ENCODE measurements at places on chromosomes 6 and 20. TPM values are rescaled to one million over a fixed set of nuclear protein-coding genes. Genes with fewer than 3 reads are reported as not detected.

GRCh38 chr6:142008016-142008735, 124.5 kb upstream of the GJE1 start:
- no peak for DNase-seq

- DNase-seq = no peak
These were observed 501.8 kb upstream of the SULF2 start for GRCh38 chr20:48287021-48287494.

The LRRC73 gene
- 0.16 TPM for polyA plus RNA-seq

The LRRN4 gene
- polyA plus RNA-seq = 0.02 TPM

The PCED1A gene
- polyA plus RNA-seq = 19.7 TPM

DNA sequence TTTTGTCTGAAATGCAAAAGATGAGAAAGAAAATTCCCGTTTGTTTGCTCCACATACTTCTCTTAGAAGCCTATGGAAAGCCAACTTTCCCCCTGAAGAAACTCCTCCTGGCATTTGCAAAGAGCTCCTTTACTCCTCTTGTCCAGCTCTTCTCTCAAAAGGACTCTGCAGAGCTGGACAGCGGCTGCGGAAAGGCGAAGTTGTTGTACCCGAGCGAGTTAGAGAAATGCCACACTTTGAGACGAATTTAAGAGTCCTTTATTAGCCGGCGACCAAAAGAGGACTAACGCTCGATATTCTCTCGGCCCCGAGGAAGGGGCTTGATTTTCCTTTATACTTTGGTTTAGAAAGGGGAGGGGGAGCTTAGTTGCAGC, 157.8 kb downstream of the TRIM27 start:
- DNase-seq = no peak

- DNase-seq = no peak
These were observed 346.0 kb upstream of the KCNQ5 start for GRCh38 chr6:72275888-72276287.

DNA sequence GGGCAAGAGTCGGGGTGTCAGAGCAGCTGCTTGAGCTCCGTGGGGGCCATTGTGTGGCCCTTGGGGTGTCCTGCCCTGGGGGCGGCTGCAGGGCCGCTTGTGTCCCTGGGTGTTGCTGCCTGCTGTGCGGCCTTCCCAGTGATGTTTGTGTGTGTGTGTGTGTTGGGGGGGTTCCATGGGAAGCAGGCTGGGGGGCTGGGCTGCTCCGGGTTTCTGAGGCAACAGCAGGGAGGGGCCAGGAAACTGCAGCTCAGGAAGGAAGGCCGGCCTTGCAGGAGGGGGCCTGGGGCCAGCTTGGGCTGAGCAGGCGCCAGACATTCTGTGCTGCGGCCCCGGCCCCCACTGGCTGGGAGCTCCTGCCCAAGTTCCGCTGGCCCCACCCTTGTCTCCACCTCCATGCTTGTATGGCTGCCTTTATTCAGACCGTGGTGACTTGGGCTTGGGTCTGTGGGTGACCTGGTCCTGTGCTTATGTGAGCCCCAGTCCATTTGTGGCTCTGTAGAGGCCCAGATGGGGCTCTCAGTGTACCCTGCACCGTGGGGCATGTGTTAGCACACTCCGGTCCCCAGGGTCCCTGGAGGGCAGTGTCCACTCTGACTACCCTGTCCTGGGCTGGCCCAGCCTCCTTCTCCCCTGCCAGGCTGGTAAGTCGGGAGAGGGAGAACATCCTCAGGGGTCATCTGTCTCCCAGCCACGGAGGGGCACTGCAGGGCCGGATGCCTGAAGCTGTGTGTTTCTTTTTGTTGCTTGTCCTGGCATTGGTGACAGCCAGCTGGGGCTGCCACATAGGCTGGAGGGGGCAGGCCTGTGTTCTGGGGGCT, 4.6 kb upstream of the SOX18 start:
- DNase-seq = no peak

The UBD gene
- not detected for polyA plus RNA-seq

DNA sequence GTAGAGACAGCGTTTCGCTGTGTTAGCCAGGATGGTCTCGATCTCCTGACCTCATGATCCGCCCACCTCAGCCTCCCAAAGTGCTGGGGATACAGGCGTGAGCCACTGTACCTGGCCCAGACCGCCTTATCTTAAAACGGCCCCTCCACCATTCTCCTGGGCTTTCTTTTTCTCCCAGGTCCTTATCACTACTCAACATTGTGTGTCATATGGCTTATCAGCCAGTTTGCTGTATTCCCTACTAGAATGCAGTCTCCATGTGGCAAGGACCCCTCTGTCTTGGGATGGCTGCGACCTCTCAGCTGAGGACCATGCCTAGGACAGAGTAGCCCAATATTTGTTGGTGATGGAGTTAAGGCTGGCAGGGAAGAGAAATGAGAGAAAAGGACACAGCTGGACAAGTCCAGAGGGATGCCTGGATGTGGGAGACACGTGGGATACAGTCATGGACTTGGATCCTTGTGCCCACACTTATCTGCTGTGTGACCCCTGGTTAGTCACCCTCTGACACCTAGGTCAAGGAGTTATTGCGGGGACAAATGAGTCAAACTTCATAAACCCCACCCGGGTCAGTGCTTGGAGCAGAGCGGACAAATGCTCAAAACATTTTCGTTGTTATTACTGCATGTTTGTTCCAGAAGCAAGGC, 24.0 kb downstream of the ADA start:
- no peak for DNase-seq

- DNase-seq = no peak
These were observed 14.7 kb downstream of the UST start for GRCh38 chr6:148761527-148762011.

DNA sequence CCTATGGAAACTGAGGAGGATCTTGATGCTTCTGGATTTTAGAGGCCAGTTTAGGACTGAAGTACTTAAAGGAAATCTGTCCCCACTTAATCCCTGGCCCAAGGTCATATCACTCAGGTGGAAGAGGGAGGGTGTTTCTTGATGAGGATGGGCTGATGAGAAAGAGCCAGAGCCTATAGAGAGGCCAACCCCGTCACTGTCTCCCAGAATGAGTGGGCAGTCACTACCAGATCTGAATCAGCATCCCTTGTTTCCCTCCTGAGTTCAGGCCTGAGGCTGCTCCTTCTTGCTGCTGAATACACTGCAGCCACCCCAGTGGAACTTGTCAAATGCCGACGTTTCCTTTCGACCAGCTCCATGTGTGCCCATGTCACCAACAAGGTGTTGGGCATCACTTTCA, 14.8 kb downstream of the ARMC12 start:
- DNase-seq = no peak

DNA sequence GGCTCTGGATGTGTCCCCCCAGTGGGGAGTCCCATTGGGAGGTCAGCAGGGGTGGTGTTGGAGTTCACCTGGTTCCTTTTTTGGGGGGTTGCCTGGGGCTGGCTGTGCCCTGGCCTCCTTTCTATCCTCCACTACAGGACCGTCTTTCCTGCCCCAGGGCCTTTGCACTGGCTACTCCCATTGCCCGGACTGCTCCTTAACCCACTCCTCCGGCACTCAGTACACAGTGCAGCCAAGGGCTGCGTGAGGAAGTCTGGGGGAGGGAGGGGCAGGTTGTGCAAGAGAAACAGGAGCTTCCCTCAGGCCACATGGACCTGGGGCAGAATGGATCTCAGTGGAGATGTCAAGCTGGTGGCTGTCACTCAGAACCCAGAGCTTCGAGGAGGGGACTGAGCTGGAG, 429.3 kb upstream of the SULF2 start:
- DNase-seq = no peak

The NHLRC1 gene
- 1.4 TPM for polyA plus RNA-seq

- no peak for DNase-seq
These were observed 89.7 kb downstream of the TCP11 start for GRCh38 chr6:35051396-35051795.

- DNase-seq = no peak
These were observed 345.2 kb downstream of the ZFAND3 start for GRCh38 chr6:38164671-38165108.

GRCh38 chr6:15528870-15529269, 134.0 kb downstream of the DTNBP1 start:
- no peak for DNase-seq

The OR2B3 gene
- polyA plus RNA-seq = not detected

The TMEM170B gene
- polyA plus RNA-seq = 0.22 TPM

DNA sequence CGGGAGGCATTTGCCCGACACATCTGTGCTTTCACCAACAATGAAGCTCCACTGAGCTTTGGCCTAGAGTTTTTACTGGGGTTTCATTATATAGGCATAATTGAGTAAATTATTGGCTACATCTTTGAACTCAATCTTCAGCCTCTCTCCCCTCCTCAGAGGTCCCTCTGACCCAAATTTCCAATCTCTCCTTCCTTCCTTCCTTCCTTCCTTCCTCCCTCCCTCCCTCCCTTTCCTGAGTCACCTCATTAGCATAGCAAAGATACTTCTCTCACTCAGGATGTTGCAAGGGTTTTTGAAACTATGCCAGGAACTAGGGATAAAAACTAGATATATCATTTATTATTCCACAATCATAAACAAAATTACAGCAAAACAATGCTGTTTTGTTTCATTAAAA, 238.2 kb upstream of the PRND start:
- DNase-seq = no peak

- no peak for DNase-seq
These were observed 47.4 kb downstream of the SULF2 start for GRCh38 chr20:47737923-47738322.

- DNase-seq = no peak
These were observed 268.6 kb downstream of the QKI start for GRCh38 chr6:163683105-163683622.

DNA sequence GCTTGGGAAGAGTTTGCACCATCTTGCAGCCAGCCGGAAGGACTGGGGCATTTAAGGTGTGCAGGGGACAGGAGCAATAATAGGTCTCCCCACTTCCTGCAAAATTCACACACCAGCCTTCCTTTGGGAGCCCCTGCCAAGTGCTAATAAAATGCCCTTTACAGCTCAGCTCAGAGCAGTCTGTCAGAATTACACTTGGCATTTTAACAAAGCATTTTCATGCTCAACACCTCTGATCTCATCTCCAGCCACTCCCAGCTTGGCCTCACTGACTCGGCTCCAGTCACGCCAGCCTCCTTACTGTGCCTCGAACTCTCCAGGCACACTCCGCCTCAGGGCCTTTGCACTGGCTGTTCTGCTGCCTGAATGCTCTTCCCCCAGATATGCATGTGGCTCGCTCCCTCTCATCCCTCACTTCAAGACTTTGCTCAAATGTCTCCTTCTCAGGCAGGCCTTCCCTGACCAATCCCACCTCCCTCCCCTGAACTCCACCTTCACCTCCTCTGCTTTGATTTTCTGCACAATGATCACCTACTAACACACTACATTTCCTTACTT, 43.7 kb downstream of the GRM4 start:
- DNase-seq = no peak

The RCAN2 gene
- polyA plus RNA-seq = 0.11 TPM

DNA sequence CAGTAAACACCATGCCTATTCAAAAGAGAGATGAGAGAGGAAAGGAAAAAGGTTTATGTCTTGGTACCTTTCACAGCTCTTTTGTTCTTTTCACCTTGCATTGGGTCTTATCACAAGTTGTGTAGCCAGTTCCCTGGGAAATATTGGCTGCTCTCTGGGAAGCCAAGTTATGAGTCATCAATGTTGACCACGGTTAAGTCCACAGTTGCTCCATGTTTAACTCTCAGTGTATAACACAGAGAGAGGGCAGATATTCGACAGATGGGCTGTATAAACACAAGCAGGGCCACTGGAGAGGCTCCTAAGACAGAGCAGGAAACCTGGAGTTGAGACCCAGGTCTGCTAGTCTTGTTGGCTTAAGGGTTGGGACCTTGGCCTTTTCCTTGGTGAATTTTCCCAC, 718.6 kb downstream of the QKI start:
- no peak for DNase-seq

The F13A1 gene
- polyA plus RNA-seq = not detected

- peak; percentile 74 for DNase-seq
These were observed 154.8 kb downstream of the BCAS1 start for GRCh38 chr20:53915446-53916172.

The BPIFB4 gene
- not detected for polyA plus RNA-seq

- DNase-seq = no peak
These were observed 61.5 kb downstream of the IBTK start for GRCh38 chr6:82185948-82186535.

DNA sequence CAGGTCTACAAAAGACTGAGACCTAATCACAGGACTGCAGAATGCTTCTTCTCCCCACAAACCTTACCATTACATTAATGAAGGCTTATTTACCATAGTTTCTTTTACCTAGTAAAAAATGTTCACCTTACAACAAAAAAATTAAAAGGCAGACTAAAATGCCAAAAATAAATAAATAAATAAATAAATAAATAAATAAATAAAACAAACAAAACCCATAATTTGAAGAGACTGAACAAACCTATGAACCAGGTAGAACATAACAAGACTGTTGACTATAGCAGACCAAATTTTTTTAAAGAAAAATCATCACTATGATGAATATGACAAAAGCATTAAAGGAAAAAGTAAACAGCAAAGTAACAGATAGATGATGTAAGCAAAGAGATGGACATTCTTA, 946.3 kb downstream of the EPHA7 start:
- no peak for DNase-seq

- DNase-seq = no peak
These were observed 150.1 kb downstream of the FARS2 start for GRCh38 chr6:5411414-5411813.

The DCDC2 gene
- not detected for polyA plus RNA-seq

The ZHX3 gene
- polyA plus RNA-seq = 24.1 TPM

GRCh38 chr6:113476937-113477839, 380.0 kb upstream of the MARCKS start:
- DNase-seq = no peak

- no peak for DNase-seq
These were observed at the start of gene C6orf141 for GRCh38 chr6:49550492-49551077. Gene C6orf141, plus strand, starts transcription at chr6:49550668. Its CDS starts 125 bp downstream, at chr6:49550793.

DNA sequence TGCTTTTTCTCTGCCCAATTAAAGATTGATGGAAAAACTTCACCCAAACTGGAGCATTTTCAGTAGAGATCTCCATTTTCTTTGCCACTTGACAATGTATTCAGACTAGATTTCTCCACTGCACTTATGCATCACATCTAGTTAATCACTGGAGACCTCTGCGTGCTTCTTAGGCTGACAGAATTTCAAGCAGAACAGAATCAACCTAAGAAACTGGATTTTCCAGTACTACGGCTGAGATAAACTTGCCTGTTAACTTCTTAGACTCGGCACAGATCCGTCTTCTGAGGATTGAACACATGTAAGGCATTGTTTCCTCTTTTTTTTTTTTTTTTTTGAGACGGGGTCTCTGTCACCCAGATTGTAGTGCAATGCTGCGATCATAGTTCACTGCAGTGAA, 139.2 kb downstream of the LRRC1 start:
- no peak for DNase-seq

- no peak for DNase-seq
These were observed 63.3 kb upstream of the SLC2A12 start for GRCh38 chr6:134115715-134116074.

GRCh38 chr6:32982702-32983492, 14.5 kb downstream of the BRD2 start:
- DNase-seq = no peak

DNA sequence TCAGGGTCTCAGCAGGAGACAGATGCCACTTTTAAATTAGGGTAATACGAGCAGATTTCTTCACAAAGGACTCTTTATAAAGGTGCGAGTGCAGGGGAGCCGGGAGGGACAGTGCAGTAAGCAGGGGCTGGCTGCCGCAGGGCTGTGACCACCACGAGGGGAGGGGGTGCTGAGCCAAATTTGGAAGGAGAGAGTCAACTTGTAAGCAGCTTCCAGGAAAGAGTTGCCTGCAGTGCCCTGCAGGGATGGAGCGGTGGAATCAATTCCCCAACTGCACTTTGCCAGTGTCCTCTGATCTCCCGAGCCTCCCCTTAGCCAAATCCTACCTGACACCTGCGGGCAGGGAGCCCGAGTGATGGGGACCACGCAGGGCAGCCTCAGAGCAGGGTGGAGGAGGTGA, 13.9 kb upstream of the CCDC167 start:
- DNase-seq = no peak

The PRR3 gene
- 27.3 TPM for polyA plus RNA-seq

GRCh38 chr20:32113591-32114260, 4.2 kb downstream of the TM9SF4 start:
- no peak for DNase-seq

Data from AG04450 (cell line).